Activated CD4-positive, CD25-positive, alpha-beta regulatory T cell treated with anti-CD3 and anti-CD28 coated beads, Interleukin-2, amount 50 U/mL, for 24 hours (primary cell): ENCODE measurements at places on chromosomes 11 and 22.

DNA sequence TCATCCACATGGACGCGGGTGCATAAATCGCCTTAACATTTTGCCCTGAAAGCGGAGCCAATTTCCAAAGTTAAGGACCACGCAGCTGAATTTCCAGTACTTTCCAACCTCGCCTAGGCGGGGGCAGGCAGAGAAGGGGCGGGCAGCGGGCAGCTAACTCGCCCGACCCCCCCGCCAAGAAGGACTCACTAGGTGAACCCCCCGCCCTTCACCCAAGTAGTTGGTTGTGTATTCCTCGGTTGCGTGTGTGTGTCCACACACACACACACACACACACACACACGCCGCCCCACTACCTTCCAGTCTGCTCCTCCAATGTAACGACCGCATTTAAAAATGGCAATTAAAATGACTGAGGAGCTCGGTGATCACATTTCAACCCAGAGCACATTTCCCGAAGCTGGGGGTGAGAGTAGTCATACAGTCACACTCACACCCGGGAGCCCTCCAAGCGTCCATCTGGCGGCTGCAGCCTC is 1.4 kb downstream of the TENM4 start:
- ATAC-seq = no peak

- no peak for ATAC-seq
Observed at GRCh38 chr11:35541621-35542375, 16.4 kb upstream of the PAMR1 start.

GRCh38 chr22:27142286-27142685 is 484.9 kb downstream of the MIAT start:
- no peak for ATAC-seq

DNA sequence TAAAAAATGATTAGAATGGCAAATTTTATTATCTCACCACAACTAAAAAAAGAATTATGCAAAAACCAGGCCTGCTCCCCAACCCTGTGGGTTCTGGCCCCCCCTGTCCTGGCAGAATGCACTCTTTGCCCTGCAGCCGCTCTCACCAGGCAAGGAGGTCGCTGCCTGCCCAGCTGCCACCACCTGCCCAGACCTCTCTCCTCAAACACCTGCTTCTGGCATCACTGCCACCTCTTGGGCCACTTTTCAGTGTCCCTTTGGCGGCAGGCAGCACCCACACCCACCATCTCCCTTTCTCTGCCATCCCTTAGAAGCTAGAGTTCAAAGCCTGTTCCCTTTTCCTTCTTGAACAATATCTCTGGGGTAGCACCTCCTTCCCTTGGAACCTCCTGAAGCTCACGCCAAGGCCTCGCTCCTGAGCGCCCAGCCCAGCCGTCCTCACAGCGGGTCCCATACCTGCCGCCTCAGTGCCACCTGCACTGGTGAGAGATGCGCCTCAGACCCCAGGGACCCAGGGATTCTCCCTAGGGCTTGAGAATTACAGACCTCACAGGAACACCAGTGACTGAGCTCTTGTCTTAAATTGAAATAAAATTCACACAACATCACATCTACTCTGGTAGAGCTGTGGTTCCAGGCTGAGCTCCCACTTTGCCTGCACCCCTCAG is 44.6 kb downstream of the SGSM3 start:
- ATAC-seq = no peak

- no peak for ATAC-seq
Observed at GRCh38 chr11:2653930-2654739, 45.7 kb downstream of the KCNQ1OT1 start.
